ENCODE measurements at places on chromosomes 1 and 21.

- DNase-seq = no peak
Observed at GRCh38 chr1:150508982-150509381, 1.1 kb downstream of the ECM1 start.

DNA sequence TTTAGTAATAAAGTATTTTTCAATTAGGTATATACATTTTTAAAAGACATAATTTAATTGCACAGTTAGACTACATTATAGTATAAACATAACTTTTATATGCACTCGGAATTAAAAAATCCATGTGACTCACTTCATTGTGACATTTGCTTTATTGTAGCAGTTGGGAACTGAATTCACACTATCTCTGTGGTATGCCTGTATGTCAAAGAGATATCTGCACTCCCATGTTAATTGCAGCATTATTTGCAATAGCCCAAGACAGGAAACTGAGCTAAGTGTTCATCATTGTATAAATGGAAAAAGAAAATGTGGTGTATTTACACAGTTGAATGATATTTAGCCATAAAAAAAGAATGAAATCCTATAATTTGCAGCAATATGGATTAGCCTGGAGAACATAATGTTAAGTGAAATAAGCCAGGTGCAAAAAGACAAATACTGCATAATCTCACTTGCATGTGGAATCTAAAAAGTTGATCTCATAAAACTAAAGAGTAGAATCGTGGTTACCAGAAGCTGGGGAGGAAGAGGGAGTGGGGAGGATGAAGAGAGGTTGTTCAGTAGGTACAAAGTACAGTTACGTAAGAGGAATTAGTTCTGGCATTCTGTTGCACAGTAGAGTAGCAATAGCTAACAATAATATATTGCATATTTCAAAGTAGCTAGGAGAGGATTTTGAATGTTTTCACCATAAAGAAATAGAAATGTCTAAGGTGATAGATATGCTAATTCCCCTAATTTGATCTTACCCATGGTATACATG lies 64.8 kb downstream of the DPT start:
- DNase-seq = no peak

DNA sequence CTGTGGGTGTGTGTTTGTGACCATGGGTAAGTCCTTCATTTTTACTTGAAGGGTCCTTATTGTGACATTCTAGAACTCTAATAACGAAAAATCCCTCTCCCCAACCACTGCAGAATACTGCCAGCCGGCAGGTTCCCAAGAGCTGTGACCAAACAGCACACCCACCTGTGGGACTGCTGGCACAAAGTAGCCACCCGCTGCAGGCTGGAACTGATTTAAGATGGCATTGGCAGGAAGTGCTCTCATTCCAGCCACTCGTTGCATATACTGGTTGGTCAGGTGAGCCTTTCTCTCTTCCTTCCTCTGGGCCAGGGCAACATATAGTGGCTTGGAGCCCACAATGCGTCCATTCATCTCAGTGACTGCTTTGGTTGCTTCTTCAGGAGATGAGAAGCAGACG lies 11.6 kb downstream of the PABPC4 start:
- no peak for DNase-seq

DNA sequence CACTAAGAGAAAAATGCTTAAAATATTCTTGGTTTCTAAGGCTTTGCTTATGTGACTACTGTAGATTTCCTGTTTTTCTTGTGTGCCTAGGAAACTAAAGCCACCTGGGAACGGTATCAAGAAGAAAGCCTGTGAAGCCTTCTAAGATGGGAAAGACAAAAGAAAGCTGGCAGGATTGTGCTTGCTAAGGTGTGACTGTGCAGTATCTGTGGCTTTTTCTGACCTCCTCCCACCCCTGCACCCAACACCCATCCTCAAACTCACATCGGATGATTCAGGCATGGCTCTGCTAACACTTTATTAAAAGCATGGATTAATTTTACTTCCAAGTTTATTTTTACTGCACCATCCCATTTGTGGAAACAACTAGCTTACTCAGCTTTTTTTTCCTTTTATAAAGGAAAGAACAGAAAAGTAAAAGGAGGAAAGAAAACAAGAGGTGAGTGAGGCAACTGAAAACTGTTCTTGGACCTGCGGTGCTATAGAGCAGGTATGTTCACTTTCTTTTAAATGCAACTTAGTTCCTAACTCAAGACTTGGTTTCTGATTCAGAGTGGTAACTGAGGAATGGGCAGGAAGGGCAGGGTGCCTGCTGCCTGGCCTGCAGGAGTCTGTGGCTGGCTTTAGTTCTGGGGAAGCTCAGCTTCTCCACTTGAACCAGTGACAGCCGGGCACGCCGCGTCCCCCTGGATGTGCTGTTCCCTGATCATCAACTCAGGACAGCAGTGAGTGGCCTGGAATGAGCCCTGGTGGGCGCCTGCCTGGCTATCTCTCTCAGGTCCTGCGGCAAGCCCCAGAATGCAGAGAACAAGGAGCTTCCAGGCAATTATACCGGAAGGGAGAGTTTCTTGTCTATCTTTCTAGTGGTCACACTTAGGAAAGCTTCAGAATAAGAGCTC lies at the start of gene GBP6:
Gene GBP6 (plus strand): TSS at position 422 of the 899 bp plus-strand sequence. CDS start 4,493 bp downstream, outside the sequence.
- no peak for DNase-seq

- DNase-seq = no peak
Observed at GRCh38 chr1:202831906-202832305, 21.2 kb downstream of the PCAT6 start.

- DNase-seq = no peak
Observed at GRCh38 chr1:53127546-53127945, 14.9 kb downstream of the SLC1A7 start.
